Melanocyte of skin (primary cell): ENCODE measurements at places on chromosomes 2 and 18. TPM values are rescaled to one million over a fixed set of nuclear protein-coding genes. Genes with fewer than 3 reads are reported as not detected.

The IHH gene
- 0.34 and 0.36 TPM in 2 replicates for total RNA-seq

The HDAC4 gene
- 34.8 and 48.0 TPM in 2 replicates for total RNA-seq

The MAPRE3 gene
- 4.0 and 5.2 TPM in 2 replicates for total RNA-seq

The SLC9A4 gene
- not detected in 2 replicates for total RNA-seq

The TEKT4 gene
- total RNA-seq: not detected in 2 replicates

The ERICH2 gene
- total RNA-seq: 0.67 TPM in 1 of 2 replicates, not detected in the other

The EFHD1 gene
- 0.62 and 0.67 TPM in 2 replicates for total RNA-seq

The PAX8 gene
- under 0.01 and 0.15 TPM in 2 replicates for total RNA-seq
